ENCODE measurements at places on chromosomes 3 and 15.

DNA sequence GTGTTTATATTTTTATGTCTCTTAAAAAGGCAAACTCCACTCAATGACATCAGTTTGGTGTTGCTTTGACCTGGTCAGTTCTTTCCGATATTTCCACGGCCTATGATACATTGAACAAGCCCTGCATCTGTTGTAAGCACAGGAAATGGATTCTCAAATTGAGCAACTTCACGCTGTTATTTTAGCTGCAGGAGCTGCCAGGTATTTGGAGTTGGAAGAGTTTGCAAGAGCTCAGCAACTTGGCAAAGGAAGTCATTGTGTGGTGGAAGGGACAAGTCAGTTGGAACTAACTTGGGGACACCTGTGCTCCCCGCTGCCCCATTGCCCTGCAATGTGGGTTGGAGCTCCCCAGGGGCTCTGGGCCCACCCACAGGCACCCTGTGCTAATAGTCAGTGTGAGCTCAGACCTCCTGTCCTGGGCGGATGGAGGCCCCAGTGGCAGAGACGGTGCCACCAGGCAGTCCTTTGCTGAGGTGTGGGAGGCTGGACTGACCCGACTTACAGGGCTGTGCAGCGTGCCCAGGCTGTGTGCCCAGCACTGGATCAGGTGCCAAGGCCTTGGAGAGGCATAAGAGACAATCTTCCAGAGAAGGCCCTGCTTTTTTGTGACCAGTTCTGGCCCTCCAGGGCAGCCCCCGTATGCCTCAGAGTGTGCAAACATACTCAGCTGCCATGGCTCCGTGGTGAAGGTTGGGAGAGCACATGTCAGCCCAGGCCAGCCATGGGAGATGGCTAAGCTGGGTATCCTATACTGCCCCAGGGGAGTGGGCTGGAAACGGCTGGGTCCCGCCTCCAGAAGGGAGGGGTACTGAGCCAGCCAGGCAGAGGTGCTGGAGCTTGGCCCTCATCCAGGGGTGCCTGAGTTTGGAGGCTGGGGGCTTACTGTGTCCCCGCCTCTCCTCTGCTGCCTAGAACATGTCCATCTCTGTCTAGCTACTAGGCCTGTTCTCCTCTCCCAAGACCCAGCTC lies 43.5 kb downstream of the KY start:
- DNase-seq, result no peak

GRCh38 chr3:167209011-167209410 lies 171.1 kb downstream of the ZBBX start:
- no peak for DNase-seq

- peak; percentile 13 for DNase-seq
Observed at GRCh38 chr3:41418961-41419691, 219.8 kb downstream of the CTNNB1 start.

DNA sequence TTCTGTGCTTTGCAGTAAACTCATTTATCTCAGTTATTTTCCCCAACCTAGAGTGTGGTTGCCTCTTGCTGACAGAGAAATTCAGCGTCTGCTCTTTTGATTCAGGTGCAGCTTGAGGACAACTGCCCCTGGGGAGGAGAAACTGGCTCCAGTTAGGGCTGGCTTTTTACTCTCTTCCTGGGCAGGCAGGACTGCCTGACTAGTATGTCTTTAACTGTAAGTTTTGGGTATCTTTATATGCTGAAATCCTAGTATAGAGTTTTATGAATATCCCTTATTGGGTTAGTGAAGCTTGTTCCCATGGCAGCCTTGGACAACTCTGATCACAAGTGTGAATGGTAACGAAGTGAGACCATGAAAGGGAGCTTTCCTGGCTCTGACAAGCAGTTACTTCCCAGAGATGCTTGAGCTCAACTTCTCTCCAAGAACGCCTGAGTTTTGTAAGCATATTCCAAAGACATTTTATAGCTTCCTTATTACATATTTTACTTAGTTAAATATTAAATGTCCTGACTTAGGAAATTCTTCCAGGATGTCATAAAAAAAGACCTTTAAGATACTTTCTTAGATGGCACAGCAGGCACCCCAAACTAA lies 27.1 kb downstream of the CCNB2 start:
- no peak for DNase-seq

- DNase-seq, result no peak
Observed at GRCh38 chr3:77786216-77786615, 746.3 kb downstream of the ROBO2 start.

- no peak for DNase-seq
Observed at GRCh38 chr3:140754936-140755335, 77.1 kb downstream of the TRIM42 start.

DNA sequence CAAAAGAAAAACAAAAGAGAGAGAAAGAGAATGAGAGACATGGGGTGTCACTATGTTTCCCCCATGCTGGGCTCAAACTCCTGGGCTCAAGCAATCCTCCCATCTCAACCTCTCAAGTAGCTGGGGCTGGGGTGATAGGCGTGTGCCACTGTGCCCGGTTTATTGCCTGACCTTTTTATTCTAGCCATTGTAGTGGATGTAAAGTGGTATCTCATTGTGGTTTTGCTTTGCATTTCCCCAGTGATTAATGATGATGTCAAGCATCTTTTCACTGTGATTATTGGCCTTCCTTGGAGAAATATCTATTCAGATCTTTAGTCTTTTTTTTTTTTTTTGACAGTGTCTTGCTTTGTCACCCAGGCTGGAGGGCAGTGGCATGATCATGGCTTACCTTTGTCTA lies 37.7 kb upstream of the GK5 start:
- no peak for DNase-seq
